ENCODE measurements at places on chromosomes 16 and 17. TPM values are rescaled to one million over a fixed set of nuclear protein-coding genes. Genes with fewer than 3 reads are reported as not detected.

Gene SDF2
- total RNA-seq = 66.6 TPM

Gene MT1H
- not detected for total RNA-seq

Gene KRTAP4-3
- not detected for total RNA-seq

Gene PYY
- 0.98 TPM for total RNA-seq

DNA sequence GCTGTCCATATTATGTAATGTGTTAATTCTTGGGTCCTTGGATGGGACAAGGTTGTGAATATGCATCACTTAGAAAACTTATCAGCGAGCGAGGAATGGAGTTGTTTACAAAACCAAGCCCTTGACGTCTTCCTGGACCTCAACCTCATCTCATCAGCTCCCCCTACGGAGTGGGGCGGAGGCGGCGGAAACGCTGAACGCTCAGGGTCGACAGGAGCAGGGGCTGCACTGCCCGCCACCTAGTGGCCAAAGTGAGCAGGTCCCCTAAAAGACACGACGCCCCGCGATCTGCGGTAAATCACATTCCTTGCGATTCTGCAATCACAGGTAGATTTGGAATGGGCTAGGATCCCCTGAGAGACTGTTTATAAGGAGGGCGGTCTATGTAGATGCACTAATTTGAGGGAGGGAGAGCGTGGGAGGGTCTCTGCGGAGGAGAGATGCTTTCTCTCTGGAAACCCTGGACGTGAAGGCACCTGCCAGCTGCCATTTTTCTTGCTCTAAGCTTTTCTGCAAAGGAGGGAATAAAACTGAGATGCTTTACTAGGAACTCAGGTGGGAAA lies 5.4 kb upstream of the ICAM2 start:
- DNase-seq = peak; percentile 61
- no peaks in the 10 kb centered on the region for H3K36me3 ChIP-seq
- H3K4me3 ChIP-seq = peak overlapping the region; percentile 42
- no peaks in the 10 kb centered on the region for H3K4me1 ChIP-seq

- no peaks in the 10 kb centered on the region for H3K4me1 ChIP-seq
- H3K27ac ChIP-seq = no peak overlapping the region
These were observed 2.5 kb upstream of the AKAP10 start for GRCh38 chr17:19979917-19980770.

- DNase-seq = no peak
- H3K36me3 ChIP-seq = peaks cover 16% of the 10 kb centered on the region
- H3K27ac ChIP-seq = no peak overlapping the region
- H3K27me3 ChIP-seq = no peaks in the 10 kb centered on the region
- no peak overlapping the region for H3K4me3 ChIP-seq
- no peaks in the 10 kb centered on the region for H3K4me1 ChIP-seq
These were observed 74.0 kb downstream of the SEC14L1 start for GRCh38 chr17:77214743-77215142.

DNA sequence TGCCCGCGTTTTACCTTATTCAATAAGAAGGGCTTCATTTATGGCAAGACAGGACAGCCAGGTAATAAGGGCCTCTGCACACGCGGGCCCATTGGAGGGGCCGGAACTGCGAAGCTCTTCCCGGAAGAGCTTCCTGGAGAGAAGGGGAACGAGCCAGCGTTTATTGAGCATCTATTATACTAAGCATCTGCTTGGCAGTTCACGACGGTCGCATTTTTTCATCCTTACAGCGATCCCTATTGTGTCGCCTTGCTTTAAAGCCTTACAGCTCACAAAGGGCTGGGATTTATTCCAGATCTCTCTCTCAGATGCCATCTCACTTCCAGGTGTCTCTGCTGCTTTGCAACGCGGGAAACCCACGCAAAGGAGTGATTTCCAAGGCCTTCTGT lies 546 bp downstream of the ZPBP2 start:
- no peak overlapping the region for H3K4me3 ChIP-seq
- H3K27me3 ChIP-seq = no peaks in the 10 kb centered on the region
- no peak overlapping the region for H3K27ac ChIP-seq
- no peaks in the 10 kb centered on the region for H3K4me1 ChIP-seq
- DNase-seq = no peak
- H3K36me3 ChIP-seq = no peaks in the 10 kb centered on the region

DNA sequence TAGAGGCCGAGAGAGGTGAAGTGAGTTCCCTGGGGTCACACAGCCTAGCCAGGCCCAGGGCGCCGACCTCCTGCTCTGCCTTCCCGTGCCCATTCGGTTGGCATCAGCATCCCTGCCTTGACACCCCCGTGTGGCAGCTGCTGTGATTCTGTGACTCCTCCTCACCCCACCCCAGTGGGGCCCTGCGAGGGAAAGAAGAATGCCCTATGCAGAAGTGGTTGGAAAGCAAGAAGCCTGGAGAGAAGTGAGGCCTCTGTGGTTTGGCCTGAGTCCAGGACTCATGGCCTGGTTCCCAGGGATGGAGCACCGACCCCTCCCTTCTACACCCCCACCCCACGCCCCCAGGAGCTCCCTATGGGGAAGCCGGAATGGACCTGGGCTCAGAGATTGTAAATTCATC lies 296.2 kb downstream of the SEC14L1 start:
- H3K27ac ChIP-seq = peak overlapping the region; percentile 71
- H3K36me3 ChIP-seq = no peaks in the 10 kb centered on the region
- H3K4me1 ChIP-seq = peaks cover 50% of the 10 kb centered on the region
- H3K27me3 ChIP-seq = no peaks in the 10 kb centered on the region
- no peak for DNase-seq

- H3K27me3 ChIP-seq = no peaks in the 10 kb centered on the region
- no peak overlapping the region for H3K27ac ChIP-seq
- DNase-seq = no peak
- no peaks in the 10 kb centered on the region for H3K36me3 ChIP-seq
- H3K4me3 ChIP-seq = no peak overlapping the region
These were observed 38.6 kb downstream of the ELAC2 start for GRCh38 chr17:12979246-12979645.

DNA sequence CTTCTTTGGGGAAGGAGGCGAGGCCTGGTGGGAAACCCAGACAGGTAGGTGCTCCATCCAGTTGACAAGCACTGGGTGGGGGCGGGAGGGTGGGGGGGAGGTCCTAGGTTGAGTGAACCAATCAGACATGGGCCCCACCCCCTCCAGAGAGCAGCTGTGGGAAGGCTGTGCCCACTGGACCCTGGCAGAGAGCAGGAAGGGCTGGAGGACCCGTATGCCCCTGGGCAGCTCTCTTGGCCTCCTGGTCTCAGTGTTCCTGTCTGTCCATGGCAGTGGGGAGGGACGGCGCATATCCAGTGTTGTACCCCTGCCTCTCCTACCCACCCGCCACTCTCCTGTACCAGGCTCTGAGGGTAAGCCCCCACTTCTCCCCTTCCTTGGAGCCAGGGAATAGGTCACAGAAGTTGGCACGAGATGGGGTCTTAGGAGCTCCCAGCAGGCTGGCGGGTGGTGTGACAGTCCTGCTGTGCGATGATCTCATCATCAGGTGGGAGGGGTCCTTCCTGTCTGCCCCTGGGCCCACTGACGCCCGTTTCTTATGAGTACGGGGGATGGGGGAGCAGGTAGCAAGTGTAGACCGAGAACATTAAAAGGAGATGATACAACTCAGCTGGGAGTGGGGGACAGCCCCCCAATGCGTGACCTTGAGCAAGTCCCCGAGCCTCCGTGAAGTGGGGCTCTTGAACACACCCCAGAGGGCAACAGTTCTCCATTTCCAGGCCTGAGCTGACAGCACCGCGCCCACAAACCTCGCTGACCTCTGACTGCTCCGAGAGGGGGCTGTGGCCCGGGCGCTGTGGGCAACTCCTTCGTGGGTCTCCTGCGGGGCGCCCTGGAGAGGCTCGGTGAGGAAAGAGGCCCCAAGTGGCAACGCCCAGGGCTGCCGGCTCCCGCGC lies 1.2 kb upstream of the ZFPM1 start:
- H3K4me3 ChIP-seq = peak overlapping the region; percentile 51
- H3K4me1 ChIP-seq = peaks cover 18% of the 10 kb centered on the region
- no peak for DNase-seq
- H3K27ac ChIP-seq = peak overlapping the region; percentile 76
- H3K36me3 ChIP-seq = no peaks in the 10 kb centered on the region

- H3K27me3 ChIP-seq = peaks cover 5% of the 10 kb centered on the region
- no peak for DNase-seq
- H3K36me3 ChIP-seq = no peaks in the 10 kb centered on the region
- H3K4me1 ChIP-seq = no peaks in the 10 kb centered on the region
- no peak overlapping the region for H3K4me3 ChIP-seq
- no peak overlapping the region for H3K27ac ChIP-seq
These were observed 23.6 kb upstream of the HNF1B start for GRCh38 chr17:37768438-37768837.

DNA sequence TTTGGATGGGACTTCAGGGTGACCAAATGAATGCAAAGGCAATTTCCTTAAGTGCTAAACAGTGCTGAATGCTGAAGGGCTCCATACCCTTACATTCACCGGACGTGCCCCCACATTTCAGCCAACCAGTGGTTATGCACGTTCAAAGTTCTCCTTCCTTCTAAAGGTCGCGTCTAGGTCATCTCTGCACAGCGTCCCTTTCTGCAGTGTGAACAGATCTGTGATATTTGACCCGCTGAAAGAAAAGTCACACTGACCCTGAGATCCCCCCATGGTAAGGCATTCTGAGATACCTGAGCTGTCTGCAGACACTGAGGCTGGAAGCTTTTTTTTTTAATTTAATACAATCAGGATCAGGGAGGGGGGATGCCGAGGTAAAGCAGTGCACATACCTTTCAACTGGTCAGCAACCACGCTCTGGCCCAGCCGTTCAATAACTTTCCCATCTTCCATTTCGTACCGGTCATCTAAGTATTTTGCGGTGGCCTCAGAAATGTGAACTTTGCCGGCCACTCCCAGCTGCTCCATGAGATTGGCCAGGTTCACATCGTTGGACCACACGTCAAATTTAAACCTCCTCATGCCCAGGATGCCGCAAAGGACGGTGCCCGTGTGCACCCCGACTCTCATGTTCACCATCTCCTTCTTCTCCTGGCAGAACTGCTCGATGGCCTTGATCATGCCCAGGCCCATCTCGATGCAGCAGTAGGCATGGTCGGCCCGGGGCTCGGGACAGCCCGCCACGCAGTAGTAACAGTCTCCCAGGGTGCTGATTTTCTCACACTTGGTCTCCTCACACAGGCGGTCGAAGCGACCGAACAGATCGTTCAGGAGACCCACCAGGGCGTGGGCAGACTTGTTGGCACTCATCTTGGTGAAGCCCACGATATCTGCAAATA lies 2.6 kb downstream of the ADCY9 start:
- H3K4me3 ChIP-seq = peak overlapping the region; percentile 93
- no peak overlapping the region for H3K27ac ChIP-seq
- H3K4me1 ChIP-seq = peaks cover 10% of the 10 kb centered on the region
- no peaks in the 10 kb centered on the region for H3K27me3 ChIP-seq

DNA sequence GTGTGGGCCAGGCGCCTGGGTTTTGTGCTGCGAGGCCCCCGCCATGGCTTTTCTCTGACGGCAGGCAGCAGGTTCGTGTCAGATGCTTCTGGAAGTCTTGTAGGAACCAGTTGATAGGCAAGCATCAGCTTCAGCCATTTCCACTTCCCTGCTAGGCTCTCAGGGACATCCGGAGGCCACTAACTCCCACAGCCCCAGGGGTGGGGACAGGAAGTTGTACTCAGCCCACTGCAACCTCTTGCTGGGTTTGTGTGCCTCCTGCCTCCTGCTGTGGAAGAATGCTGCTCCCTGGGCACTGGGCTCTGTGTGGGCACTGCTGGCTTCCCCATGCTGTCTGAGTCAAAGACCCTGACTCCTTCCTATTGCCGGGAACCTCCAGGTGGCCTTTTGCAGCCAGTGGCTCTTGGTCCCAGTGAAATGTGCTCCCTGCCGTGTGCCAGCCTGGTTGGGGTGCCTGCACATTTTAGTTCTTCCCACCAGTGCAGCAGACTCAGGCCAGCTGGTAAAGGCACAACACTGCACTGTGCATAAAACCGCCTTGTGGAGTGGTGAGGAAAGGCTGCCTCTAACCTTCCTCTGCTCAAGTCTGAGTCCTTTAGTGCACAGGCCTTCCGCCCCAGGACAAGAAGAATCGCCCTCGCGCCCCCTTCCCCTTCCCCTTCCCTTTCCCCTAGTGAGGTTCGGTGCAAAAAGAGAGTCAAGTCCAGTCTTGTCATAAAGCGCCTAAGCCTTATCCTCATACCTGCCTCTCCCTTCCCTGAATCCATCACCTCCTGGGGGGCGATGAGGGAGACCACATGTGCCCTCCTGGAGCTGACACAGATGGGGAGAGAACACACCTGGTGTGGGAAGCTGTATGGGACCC lies 16.6 kb downstream of the LDHD start:
- peak overlapping the region; percentile 76 for H3K27ac ChIP-seq
- H3K27me3 ChIP-seq = no peaks in the 10 kb centered on the region
- DNase-seq = no peak
- H3K4me3 ChIP-seq = no peak overlapping the region
- H3K36me3 ChIP-seq = no peaks in the 10 kb centered on the region
- H3K4me1 ChIP-seq = peaks cover 26% of the 10 kb centered on the region

- H3K4me3 ChIP-seq = no peak overlapping the region
- no peak overlapping the region for H3K27ac ChIP-seq
- H3K36me3 ChIP-seq = no peaks in the 10 kb centered on the region
- no peaks in the 10 kb centered on the region for H3K4me1 ChIP-seq
These were observed 151.5 kb downstream of the CEP112 start for GRCh38 chr17:66040402-66040801.

- peaks cover 6% of the 10 kb centered on the region for H3K27me3 ChIP-seq
- H3K4me3 ChIP-seq = no peak overlapping the region
- H3K27ac ChIP-seq = no peak overlapping the region
- DNase-seq = peak; percentile 55
- H3K36me3 ChIP-seq = no peaks in the 10 kb centered on the region
These were observed 8.7 kb downstream of the ENPP7 start for GRCh38 chr17:79739148-79740062.

- H3K27ac ChIP-seq = no peak overlapping the region
- H3K27me3 ChIP-seq = no peaks in the 10 kb centered on the region
- no peak for DNase-seq
These were observed 217.4 kb downstream of the RPTOR start for GRCh38 chr17:80762076-80762475.

DNA sequence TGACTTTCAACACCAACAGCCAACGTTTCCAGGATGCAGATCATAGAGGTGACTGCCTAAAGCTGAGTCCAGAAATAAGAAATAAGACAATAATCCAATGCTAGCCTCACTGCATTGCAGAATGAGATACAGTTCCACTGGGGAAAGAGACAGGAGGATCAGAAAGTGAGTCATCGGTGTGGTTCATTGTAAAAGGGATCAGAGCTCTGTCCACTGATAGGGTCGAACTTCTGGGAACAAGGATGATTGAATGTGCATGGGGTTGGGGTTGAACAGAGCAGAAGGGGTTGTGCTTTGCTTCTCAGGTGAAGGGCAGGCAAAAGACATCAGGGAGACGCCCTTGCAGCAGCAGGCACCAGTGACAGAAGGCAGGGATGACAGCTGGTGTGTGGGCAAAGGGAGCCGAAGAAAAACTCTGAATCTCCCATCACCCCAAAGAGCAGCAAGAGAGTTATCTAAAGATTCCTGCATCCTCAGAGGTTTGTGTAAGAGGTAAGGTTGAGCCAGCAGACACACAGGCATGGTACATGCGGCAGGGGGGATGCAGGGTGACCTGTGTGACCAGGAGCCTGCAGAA lies 16.4 kb downstream of the CLEC10A start:
- H3K27ac ChIP-seq = no peak overlapping the region
- H3K4me3 ChIP-seq = no peak overlapping the region
- H3K36me3 ChIP-seq = no peaks in the 10 kb centered on the region
- no peak for DNase-seq
